ENCODE measurements at places on chromosomes 6 and 20.

DNA sequence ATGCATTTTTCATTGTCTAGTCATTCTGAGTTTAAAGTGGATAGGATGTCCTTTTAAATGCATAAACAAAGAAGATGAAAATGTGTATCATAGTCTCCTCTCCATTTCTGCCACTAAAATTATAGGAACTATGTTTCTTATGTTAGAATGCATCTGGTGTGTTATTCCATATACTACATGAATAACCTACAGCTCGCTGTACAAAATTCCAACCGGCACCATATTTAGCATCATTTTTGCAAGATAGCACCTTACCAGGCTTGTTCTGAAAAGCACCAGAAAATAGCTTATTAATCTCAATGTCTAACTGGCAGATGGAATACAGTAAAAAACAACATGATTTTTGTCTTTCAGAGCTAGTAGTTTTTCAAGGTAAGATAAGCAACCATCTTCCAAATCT lies 241.5 kb downstream of the SLC35F1 start:
- DNase-seq = no peak

- DNase-seq = no peak
Observed at GRCh38 chr6:157557559-157557958, 176.6 kb downstream of the ZDHHC14 start.

DNA sequence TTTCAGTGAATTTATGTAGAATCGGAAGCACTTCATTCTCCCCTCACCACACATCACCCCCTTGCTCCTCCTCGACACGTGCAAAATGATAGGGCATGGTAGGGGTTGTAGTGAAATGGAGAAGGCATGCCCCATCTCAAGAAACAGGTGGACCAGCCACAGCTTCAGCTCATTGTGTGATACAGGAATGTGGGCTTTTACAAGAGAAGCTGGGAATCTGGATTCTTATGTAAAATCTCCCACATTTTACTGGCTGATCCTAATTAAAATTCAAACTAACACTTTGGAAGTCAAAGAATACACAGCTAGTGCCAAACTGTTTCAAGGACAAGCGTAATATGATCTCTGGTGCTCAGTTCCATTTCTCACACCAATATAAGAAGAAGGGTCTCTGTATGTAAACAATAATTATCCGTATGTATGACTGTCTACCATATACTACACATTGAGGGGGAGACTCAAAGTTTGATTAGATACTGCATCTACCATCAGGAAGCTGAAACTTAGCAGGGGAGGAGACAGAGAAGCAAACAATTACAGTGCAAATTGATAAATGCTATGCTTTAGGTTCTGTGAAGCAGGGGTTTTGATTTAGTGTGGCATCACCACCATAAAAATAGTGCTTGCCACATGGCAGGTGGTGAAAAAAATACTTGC lies 24.3 kb upstream of the KIAA0408 start:
- DNase-seq = no peak

GRCh38 chr6:158565122-158565429 lies 5.2 kb downstream of the TMEM181 start:
- no peak for DNase-seq

DNA sequence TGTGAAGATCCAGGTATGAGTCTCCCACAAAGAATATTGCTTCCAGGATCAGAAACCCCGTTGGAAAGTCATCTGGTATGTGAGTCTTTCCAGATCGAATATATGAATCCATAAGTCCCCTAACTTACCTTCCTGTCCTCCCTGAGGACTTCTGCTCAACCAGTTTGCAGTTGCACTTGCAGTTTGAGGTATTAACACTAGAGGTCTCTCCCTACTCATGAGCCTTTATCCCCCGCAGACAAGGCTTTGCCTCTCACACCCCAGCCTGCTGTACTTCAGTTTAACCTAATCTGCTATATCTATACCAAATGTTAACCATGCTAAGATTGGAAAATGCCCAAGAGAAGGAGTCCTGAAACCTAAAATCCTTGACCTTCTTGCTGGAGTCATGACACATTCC lies 135.3 kb upstream of the DEFB112 start:
- DNase-seq = peak; percentile 11

DNA sequence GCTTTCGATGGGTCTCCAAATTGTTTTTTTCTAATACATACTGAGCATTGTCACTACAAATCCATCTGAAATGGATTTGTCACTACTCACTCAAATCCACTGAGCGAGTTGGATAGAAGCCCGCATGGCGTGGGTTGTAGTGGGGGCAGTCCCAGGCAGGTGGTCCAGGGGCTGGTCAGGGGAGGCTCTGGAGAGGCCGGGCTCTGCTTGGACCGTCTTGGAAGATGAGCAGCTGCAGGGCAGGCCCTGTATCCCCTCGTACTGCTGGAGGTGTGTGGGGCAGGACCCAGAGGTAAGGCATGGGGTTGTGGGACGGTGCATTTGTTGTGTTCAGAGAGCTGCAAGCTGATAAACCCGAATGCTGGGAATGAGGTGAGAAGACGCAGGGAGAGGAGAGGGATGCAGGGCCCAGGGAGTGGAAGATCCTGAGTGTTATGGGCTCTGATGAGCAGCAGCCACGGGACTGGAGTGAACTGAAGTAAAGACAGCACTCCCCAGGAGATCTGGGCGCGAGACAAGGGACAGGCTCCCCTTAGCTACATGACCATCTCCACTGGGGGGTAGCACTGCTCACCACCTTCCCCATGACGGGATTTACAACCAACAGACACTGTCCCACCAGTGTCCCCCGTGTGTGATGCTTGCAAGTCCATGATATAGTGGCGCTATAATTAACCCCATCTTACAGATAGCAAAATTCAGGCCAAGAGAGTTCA lies 45.9 kb downstream of the PSMG4 start:
- no peak for DNase-seq

DNA sequence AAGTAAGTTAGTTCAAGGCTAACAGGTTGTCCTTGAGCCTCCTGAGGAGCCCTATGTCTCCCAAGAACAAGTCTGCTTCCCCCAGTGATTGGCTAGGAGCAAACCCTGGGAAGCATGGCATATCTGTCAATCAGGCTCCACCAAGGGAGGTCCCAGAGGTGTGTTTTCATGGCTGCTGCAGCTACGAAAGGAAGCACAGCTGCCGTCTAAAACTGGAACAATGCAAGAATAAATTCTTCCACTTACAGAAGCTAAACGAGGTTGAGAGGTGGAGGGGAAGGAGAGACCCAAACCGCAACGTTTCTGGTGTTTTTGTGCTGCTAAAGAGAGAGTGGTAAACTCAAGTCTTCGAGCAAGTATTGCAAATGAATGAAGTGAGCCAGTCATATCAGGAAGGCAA lies 4.9 kb upstream of the PTGIS start:
- DNase-seq = no peak

- no peak for DNase-seq
Observed at GRCh38 chr6:170360476-170360875, 53.9 kb downstream of the FAM120B start.

GRCh38 chr6:97677626-97678025 lies 394.6 kb upstream of the MMS22L start:
- no peak for DNase-seq

DNA sequence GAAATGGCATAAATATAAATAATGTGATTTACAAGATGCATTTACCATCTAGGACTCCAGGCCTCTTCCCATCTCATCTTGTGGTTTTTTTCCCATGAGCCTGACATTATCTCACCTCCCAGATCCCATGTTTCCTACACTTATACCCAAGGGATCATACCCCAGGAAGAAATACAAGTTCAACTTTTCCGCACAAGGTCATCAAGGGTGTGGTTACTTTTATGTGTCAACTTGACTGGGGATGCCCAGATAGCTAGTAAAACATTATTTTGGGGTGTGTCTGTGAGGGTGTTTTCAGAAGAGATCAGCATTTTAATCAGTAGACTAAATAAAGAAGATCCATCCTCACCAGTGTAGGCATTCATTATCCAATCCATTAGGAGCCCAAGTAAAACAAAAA lies 176.3 kb upstream of the TNFAIP3 start:
- DNase-seq = no peak

DNA sequence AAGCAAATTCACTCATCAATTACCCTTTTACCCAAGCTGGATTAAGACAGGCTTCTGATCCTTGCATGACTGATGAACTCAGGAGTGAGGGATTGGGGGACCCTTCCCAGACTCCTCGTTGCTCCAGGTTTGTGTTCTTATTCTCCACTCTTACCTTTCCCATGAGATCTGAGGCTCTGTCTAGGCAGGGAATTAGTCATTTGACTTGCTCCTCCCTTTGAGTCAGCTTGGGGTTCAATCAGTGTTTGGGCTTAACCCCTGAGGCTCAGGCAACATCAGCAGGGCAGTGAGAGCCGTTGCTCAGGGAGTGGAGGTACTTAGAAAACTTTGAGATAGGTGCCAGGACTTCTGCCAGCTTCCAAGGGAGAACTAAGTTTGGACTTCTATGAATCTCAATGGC lies 20.7 kb upstream of the TOX2 start:
- DNase-seq = no peak

DNA sequence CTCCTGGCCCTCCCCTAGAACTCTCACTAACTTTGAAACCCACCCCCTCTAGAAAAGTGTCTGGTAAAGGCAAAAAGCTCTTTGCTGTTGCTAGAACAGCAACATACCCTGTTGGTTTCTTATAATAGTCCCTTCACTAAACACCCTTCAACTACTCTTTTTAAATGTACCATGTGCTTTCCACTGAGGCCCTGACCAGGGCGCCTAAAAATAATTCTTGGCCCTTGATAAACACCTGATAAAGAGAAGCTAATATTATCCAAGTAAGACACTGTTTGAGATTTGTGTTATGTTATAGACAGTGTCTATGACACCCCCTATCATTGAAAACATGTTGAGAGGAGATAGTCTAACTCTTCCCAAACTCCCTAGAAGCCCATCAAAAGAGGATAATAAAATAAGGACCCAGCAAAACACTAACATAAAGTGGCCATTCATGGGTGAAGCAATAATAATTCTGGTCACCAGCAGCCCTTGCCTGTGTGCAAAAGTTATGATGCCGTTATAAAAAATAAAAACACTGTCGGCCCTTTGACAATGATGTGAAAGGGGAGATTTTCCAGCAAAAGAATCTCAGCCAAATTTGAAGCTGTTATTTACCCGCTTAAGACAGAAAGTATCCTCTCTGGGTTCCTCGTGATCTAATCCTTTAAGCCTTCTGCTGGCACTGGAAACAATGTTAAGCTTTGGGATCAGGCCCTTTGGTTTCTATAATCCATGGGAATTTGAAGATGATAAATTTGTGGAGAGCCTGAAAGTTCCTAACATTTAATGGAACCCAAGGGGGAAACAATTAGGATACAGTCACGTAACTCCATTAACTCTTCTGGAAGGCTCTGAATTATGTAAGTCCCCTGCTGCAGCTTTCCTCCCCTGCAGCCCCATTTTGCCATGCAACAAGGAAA lies 122.6 kb upstream of the PLCB4 start:
- DNase-seq = no peak

DNA sequence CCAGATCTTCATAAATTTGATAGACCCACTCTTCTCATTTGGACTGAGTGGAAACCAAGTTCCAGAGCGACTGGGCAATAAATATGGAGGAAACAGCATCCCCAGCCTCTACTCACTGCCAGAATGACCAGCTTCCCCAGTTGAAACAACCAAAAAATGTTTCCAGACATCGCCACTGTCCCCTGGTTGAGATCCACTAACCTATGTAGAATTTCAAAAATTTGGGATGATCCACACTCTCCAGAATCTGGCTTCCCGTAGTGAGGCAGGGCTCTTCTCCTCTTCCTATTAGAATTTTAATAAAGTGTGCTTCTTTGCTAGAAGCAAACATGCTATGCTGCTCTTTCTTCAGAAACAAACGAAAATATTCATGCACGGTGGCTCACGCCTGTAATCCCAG lies 287.0 kb upstream of the SUPT3H start:
- no peak for DNase-seq

DNA sequence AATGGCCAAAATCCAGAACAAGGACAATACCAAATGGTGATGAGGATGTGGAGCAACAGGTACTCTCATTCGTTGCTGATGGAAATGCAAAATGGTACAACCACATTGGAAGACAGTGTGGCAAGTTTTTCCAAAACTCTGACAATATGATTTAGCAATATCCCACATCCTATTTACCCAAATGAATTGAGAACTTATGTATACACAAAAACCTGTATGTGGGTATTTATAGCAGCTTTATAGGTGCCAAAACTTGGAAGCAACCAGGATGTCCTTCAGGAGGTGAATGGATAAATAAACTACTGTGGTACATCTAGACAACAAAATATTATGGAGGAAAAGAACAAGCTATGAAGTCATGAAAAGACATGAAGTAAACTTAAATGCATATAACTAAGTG lies 156.5 kb downstream of the TFAP2A start:
- DNase-seq = no peak

- no peak for DNase-seq
Observed at GRCh38 chr6:73509851-73510250, 11.0 kb downstream of the EEF1A1 start.

DNA sequence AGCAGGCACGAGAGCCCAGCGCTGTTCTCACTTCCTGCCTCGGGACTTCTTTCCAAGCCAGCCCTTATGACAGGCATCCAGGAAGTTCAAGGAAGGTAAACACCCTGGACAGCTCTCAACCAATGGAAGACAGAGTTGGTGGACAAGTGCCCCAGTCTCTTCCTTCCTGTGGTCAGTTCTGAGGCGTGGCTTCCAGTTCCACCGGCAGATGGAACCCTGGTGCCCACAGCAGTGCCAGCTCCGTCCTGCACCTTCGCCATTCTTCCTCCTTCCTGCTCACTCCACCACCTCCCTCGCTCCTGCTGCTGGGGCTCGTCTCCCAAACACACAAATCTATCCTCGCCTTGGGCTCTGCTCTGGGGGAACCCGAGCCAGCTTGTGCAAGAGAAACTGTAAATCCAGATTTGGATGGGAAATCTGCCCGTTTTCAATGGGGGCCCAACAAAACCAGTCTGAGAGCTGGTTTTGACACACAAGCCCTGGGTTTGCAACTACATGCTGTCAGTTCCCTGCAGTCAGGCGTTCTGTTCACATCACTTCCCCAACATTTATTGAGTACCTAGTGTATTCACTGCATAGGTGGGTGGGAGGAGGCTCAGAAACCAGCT lies 162.7 kb downstream of the GRM4 start:
- DNase-seq = peak; percentile 12

- no peak for DNase-seq
Observed at GRCh38 chr20:24359321-24360027, 110.0 kb upstream of the SYNDIG1 start.

DNA sequence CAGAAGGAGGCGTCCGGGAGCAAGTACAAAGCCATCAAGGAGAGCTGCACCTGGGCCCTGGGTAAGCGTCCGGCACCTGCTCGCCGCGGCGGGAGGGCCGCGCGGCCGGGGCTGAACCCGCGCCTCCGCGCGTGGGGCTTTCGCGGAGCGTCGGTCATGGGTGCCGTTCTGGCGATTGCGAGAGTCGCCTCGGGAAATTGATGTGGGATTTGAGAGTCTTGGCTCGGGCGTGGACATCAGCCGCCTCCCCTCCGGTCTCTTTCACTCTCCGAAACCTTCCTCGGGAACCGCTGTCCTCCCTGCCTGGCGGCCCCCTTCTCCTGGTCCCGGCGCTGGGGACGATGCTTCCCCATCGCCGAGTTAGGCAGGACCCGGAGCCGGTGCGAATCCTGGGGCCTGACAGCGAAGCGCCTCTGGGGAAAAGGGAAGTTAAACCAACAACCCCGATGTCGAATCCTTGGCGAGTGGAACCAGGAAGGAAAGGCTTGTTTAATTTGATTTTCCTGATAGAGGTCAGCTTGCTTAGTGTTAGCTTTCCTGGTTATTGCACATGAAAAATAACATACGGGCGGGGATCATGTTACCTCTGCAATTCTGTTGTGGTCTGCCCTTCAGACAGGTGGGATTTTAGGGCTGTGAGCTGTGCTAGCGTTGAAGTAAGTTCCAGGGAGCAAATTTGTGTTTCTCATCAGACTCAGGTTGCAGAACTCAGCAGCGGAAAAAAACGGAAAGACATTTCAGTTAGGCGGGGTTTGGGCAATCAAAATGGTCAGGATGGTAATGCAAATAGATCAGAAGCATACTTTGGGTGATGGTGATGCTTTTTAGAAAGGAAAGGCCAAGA lies 594 bp downstream of the ARFGEF3 start:
- DNase-seq = peak; percentile 44

Data from KBM-7 (cell line).